ENCODE measurements at places on chromosomes 16 and 17.
A peak's percentile ranks its signal among the peaks of the same experiment; 100 is the strongest.

DNA sequence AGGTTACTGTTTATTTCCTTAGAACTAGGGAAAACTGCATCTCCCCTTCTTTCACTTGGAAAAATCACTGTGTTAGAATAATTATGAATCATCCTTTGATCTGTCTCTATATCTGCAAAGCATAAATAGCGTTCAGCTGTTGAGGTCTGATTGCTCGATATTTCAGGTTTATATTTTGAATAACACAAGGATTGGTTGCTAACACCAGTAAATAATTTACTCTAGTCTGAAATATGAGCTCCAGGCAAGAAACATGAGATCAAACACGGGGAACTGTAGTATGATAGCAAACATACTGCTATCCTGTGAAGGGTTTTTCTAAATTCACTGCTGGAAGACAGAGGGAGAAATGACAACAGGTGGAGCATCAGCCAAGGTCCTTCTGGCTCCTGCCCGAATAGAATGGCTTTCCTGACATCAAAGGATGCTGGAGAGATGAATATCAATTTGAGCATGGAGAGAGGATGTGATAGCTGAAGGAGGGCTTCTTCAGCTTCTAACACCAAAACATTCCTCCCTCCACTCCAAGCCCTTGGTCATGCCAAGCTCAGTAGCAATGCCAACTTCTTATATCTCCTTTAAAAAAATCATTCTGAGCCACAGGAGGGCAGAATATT lies 450.3 kb downstream of the SHISA9 start:
- DNase-seq, result no peak

DNA sequence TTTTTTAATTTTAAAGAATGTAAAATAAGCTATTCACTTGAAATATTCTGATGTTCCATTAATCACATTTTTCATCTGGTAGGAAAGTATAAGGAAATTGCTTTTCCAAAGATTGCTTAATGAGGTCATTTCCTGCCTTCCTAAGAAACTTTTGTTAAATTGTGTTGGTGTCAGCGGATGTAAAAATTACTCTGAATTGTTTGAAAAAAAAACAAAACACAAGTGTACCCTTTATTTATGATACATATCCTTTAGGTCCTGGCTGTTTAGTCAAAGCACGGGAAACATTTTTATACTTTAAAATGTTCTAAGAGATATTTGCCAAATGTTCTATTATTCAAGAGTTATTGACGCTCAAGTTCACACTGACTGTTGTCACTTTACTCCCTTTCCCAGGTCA lies 1357.4 kb upstream of the GOT2 start:
- DNase-seq, result no peak

DNA sequence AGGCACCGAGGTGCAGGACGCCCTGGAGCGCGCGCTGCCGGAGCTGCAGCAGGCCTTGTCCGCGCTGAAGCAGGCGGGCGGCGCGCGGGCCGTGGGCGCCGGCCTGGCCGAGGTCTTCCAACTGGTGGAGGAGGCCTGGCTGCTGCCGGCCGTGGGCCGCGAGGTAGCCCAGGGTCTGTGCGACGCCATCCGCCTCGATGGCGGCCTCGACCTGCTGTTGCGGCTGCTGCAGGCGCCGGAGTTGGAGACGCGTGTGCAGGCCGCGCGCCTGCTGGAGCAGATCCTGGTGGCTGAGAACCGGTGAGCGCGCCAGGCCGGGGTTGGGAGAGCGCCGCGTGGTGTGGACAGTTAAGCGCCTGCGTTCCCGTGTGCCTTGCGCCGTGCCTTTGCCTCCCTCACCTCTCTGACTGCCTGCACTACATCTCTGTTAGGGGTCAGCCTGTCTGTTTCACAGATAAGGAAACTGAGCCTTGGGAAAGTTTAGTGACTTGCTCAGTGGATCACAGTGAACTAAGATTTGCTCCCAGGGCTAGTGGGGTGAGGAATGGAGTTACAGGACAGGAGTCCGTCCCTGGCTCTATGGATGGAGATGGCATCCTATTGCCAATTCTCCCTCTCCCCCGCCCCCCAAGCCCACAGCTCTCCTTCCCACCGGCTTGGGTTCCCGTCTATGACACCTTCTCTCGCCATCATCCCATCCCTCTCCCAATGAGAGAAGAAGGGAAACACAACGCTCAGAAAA lies 880 bp downstream of the SARM1 start:
- DNase-seq, result peak; percentile 46

DNA sequence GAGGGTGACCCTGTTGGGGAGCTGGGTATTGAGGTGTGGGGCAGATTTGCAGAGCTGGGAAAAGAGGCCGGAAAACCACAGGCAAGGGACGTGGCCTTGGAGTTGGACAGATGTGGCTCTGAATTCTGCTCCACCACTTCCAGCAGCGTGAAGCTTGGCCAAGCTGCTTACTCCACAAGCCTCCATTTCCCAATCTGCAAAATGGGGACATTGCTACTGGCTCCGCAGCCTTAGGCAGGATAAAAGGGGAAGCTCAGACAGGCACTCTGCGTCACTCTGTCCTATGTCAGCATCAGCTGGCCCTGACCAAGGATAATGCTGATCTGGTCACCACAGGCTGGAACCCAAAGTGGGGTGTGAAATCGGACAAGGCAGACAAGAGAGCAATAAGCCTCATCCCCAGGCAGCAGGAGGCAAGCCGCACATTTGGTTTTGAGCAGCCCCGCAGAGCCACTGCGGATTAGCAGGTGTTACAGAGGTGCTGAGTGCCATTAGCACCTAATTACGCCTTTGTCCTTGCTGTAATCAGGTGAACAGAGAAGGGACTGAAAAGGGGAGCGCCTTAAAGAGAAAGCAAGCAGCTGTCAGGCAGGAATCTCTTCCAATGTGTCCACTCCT lies 54.8 kb downstream of the SDK2 start:
- peak; percentile 76 for DNase-seq

GRCh38 chr16:78323315-78323714 lies 223.9 kb downstream of the WWOX start:
- no peak for DNase-seq

DNA sequence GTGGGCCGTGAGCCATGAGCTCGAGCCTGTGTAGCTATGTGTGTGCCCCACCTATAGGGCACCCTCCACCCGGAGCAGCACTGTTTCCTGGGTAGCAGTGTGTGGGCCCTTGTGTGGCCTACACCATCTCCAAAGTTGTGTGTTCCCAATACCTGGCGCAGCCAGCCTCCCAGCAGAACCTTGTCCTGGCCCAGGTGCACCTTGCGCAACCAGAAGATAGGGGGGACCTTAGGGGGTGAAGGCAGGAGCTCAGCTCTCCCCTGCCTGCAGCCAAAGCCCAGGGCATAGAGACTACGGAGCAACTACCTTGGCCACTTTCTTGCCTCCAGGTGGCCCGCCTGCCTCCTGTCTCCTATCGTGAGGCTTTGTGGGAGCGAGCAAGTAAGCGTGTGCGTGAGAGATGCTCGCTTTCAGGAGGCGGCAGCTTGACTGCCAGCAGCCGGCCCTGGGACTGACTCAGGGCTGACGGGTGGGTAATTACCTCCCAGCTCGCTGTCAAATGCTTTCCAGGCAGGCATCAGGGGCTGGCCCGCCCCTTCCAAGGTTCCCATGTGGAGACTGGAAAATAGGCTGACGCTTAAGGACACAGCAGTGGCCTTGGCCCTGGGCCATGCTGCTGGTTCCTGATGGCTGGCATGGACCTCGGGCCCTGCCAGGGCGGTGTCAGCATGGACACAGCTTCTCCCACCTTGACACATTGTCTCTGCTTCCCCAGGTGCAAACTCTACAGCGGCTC lies 19.0 kb downstream of the TRAF7 start:
- no peak for DNase-seq

GRCh38 chr16:66207139-66207882 lies 159.2 kb upstream of the CDH5 start:
- DNase-seq, result no peak

- no peak for DNase-seq
These were observed 18.0 kb upstream of the TCF25 start for GRCh38 chr16:89855301-89855945.

Measured in WERI-Rb-1 (cell line).